HS-27A (cell line): ENCODE measurements at places on chromosomes 7 and 10.
A peak's percentile ranks its signal among the peaks of the same experiment; 100 is the strongest.

DNA sequence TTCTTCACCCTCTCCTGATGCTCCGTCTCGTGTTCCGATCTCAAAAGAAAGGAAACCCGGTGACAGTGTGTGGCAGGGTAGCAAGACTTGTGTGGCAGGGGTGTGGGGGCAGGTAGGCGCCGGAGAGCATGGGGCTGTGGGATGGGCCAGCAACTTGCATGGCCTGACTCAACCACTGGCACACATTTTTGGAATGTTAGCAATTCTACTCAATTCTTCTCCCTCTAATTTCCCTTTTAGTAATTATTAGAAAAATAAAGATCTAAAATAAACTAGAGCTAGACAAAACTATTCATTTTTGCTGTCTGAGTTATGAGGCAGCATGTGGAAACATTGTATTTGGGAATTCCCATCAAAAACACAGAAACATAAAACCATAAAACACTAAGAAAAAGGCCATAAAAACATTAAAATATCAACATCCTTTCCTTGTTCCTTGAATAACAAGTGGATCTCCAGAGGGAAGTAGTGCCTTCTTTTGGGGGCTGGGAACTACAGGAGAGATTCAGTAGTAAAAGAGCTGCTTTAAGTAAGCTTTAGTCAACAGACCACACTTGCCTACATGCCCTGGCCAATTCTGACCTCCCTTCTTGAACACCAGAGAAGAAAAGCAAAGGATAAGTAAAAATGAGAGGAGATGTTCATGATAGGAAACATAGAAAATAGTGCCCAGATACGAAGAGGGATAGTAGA lies 21.8 kb downstream of the SEMA3C start:
- no peak for DNase-seq

DNA sequence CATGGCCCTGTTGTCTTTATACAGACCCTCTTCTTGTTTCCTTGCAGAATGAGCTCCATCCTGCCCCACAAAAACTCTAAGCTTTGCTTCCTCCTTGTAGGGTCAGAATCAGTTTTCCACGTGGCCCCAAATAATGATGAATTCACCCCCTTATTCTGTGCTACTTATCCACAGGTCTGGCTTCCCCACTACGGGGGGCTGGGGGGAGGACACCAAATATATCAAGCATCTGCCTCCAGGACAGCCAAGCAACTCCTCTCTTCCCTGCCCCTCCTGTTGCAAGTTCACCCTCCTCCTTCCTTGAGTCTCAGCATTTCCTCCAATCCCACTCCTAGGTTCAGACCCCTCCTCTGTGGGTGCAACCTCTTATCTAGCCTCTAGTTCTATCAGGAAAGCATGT lies 743.3 kb downstream of the GRID1 start:
- DNase-seq = no peak

DNA sequence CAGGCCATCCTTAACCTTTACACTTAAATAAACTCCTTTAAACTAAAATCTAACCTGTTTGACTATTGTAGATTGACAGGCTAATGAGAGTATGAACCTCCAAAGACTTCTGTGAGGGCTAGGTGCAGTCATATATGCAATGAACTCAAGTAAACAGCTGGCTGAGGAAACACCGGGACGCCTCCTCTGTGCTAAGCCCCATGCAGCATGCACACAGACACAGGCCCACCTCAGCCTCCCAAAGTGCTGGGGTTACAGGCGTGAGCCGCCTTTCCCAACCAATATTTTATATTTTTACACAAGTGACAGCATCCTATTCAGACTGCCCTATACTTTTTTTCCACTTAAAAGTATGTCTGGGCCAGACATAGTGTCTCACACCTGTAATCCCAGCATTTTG lies 1.5 kb upstream of the FXYD4 start:
- no peak for DNase-seq

DNA sequence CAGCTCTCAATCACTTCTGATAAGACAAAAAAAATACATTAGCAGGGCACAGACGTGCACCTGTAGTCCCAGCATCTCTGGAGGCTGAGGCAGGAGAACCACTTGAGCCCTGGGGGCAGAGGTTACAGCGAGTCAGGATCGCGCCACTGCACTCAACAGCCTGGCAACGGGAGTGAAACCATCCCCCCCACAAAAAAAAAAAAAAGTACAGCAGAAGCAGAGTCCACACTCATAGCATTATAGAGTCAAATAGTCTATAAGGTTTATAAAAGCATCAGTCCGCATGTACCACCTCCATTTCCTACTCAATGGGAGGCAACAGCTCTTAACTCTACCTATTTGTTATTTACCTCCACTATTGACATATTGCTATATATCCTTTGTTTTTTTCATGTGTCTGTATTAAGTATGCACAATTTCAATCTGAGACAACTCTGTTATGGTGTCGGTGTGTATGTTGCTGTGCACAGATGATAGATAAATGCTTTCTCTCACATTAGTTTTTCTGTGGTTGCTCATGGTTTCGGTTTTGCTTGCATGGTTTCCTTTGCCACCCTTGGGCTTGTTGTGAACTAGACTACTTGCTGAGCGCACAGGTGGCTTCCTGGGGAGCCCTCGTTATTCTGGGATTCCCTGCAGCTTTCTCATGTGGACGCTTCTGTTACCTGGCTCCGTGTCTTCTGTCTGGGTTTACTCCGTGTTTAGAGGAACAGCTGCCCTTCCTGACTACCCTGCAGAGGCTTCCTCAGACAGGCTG lies 40.4 kb downstream of the PROSER2 start:
- no peak for DNase-seq

GRCh38 chr7:155211761-155212160 lies 85.9 kb upstream of the INSIG1 start:
- no peak for DNase-seq

DNA sequence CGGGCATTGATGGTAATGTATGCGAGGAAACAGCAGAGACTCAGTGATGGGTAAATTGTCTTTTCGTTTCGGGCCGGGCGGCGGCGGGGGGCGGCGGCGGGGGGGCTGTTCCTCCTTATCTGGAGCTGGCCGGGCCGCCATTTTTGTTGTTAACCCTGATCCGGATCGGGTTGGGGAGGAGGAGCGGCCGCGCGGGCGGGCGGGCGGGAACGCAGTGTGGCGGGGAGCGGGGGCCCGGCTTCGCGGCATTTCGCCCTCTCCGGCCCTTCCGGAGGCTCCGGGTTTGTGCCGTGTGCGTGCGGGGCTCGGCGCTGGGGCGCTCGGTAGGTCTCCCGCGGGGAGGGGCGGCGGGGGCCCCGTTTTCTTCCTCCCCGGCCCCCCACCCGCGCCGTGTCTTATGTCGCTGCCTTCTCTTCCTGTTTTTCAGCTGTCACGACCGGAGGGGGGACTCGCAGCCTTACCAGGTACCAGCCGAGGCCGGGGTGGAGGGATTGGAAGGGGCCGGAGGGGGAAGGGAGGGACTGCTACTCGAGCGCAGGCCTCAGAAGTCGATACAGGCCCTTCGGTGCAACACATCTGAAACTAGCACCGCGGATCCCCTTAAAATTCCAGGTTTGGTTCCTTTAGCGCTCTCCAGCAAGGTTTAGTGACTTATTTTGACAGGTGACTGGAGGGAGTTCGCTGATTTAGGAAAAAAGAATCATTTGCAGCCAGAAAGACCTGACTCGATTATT lies 820 bp downstream of the WAC start:
- peak; percentile 4 for DNase-seq

GRCh38 chr10:12547301-12547771 lies 198.0 kb downstream of the CAMK1D start:
- no peak for DNase-seq

GRCh38 chr10:44341886-44342285 lies 43.0 kb downstream of the CXCL12 start:
- DNase-seq = no peak

DNA sequence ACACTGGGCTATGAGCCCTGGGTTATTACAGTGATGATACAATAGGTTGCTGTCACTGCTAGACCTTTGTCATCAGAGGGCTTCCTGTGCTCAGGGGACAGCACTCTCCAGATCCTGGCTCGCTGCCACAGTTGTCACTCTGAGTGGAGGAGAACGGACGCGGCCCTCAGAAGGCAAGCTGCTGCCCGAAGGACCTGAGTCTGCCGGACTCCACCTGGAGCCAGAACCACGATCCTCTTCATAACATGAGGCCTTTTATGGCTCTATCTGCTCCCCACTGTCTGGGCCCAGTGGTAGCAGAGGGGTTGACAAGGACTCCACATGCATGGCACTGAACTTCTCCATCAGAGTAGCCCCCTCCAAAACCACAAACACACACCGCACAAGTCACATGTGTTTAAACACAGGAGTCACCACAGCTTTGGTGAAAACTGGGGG lies 94.7 kb upstream of the EFCAB10 start:
- no peak for DNase-seq

DNA sequence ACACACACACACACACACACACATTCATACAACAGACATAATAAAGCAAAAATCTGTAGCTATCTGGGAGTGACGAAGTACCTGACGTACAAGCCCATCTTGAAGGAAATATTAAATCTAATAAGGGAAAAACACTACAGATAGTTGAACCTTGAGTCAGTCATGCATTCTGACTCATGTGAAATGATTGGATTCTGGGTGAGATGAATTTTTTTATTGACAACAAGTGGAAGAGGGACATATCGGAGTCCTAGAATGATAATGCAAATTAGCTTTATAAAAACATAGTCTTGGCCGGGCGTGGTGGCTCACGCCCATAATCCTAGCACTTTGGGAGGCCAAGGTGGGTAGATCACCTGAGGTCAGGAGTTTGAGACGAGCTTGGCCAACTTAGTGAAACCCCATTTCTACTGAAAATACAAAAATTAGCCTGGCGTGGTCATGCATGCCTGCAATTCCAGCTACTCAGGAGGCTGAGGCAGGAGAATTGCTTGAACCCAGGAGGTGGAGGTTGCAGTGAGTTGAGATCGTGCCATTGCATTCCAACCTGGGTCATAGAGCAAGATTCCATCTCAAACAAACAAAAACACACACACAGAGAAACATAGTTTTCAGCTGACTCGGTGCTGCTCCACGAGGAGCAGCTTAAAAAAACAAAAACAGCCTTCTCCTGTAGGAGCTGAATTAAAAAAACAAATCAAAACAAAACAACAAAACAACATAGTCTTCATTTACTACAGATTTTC lies 154.4 kb upstream of the MKLN1 start:
- DNase-seq = no peak

GRCh38 chr7:137895301-137896221 lies 48.8 kb upstream of the DGKI start:
- no peak for DNase-seq

- no peak for DNase-seq
Observed at GRCh38 chr7:73433924-73434700, 534 bp downstream of the FZD9 start.

GRCh38 chr10:4357911-4358310 lies 468.1 kb upstream of the AKR1E2 start:
- DNase-seq = no peak

- no peak for DNase-seq
Observed at GRCh38 chr10:66538371-66538770, 387.5 kb upstream of the LRRTM3 start.

GRCh38 chr10:26696786-26697162 lies 727 bp upstream of the PDSS1 start:
- DNase-seq = no peak

DNA sequence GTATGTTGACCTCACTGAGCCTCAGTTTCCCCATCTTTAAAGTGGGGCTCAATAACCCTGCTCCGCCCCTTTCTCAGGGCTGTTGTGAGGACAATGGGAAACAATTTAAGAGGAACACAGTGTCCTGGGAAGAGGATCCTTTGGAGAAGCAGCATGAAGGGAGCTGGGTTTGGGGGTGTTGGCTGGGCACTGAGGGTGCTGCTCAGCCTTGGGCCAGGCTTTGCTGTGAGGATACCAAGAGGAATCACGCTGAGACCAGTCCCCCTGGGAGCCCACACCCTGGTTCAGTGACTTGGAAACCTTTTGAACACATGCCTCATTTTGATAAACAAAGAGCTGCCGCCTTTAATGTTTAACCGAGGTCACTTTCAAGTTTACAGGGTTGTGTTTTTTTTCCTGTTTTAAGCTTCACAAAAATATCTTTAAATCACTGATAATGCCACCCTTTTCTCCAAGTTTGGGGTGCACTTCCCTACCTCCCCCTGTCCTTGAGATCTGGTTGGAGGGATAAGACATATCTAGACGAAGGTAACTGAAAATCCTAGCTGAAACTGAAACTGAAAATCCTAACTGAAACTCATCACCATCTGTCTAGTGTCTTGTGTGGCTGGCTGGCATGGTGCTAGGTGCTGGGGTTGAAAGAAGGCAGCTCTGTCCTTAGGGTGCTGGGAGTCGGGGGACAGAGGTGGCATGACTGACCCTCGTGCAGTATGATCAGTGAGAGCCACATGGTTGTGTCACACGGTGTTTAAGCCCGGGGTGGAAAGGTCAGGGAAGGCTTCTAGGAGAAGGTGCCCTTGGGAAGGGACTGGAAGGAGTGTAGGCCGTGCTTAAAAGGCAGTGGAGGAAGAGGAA lies 27.7 kb downstream of the ZNF775 start:
- DNase-seq = no peak

DNA sequence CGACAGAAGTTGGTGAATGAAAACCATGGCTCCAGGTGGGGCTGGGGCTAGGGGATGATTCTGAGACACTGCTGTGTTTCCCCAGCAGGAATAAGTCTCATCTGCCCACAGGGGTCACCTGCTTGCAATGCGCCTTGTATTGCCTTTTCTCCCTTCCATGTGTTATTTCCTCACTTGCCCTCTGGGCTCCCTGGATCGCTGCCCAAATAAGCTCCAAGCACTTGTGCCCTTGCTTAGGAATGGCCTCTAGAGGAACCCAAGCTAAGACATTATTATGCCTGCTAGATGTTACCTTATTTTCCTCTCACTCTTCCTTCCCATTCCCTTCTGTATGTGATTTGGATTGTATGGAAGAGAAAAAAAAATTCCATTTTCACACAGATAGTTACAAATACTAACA lies 24.8 kb upstream of the PLPP4 start:
- no peak for DNase-seq

DNA sequence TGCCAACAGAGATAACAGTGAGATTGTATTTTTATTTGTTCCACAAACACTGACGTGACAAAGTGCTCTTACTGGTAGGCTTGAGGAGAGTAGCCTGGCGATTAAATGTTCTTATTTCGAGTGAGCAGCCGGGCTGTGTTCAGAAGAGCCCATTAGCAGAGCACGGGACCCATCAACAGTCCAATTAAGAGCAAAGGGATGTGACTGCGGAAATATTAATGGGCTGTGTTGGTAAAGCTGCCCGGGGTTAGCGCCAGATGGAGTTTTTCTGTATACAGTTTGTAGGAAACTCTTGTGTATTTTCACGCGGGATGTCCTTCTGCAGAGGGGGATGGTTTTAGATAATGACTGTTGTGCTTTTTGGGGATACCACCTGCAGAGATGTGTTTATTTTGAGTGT lies 104.3 kb downstream of the KIAA1217 start:
- DNase-seq = no peak

GRCh38 chr7:151366880-151367222 lies 25.2 kb downstream of the NUB1 start:
- no peak for DNase-seq

GRCh38 chr10:76763376-76763775 lies 874.2 kb downstream of the KCNMA1 start:
- no peak for DNase-seq

- DNase-seq = no peak
Observed at GRCh38 chr7:45937301-45937700, 16.2 kb upstream of the IGFBP3 start.
